Activated T-cell treated with anti-CD3 and anti-CD28 coated beads, Interleukin-2, amount 50 U/mL, for 72 hours (primary cell): ENCODE measurements at places on chromosomes 16 and 17. TPM values are rescaled to one million over a fixed set of nuclear protein-coding genes. Genes with fewer than 3 reads are reported as not detected.

The HSD17B1 gene
- 1.3 TPM for total RNA-seq

GRCh38 chr17:19380481-19381301 lies 2.4 kb downstream of the MAPK7 start:
- H3K27me3 ChIP-seq = no peaks in the 10 kb centered on the region
- no peak overlapping the region for H3K27ac ChIP-seq
- no peaks in the 10 kb centered on the region for H3K36me3 ChIP-seq

GRCh38 chr17:233473-233941 lies 52.1 kb upstream of the DOC2B start:
- H3K4me1 ChIP-seq = no peaks in the 10 kb centered on the region
- H3K4me3 ChIP-seq = no peak overlapping the region
- no peaks in the 10 kb centered on the region for H3K27me3 ChIP-seq
- DNase-seq = no peak

The PPP1R1B gene
- not detected for total RNA-seq

The SLC16A5 gene
- 9.8 TPM for total RNA-seq

The TPSB2 gene
- total RNA-seq = not detected

DNA sequence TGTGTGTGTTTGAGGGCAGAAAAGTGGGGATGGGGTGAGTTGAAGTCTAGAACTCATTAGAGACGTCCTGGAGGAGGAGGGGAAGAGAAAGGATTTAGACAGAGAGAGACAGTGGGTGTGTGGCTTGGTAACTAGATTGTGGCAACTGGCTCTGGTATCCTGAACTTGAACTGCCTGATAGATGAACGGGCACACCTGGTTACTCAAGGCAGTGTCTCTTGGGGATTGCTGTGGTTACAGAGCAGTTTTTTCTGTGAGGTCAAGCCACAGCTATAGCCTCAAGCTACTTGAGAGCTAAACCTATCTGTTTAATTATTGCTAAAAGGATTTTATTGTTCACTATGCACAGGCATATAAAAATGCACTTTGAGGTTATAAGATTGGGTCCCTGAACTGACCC lies 29.8 kb upstream of the MYH2 start:
- H3K4me1 ChIP-seq = no peaks in the 10 kb centered on the region
- H3K27me3 ChIP-seq = peaks cover 14% of the 10 kb centered on the region
- DNase-seq = no peak
- H3K4me3 ChIP-seq = no peak overlapping the region

GRCh38 chr17:76122431-76123190 lies 18.4 kb downstream of the FOXJ1 start:
- no peaks in the 10 kb centered on the region for H3K36me3 ChIP-seq
- peak overlapping the region; percentile 74 for H3K27ac ChIP-seq
- peak overlapping the region; percentile 40 for H3K4me3 ChIP-seq
- DNase-seq = no peak
- peaks cover 48% of the 10 kb centered on the region for H3K4me1 ChIP-seq

DNA sequence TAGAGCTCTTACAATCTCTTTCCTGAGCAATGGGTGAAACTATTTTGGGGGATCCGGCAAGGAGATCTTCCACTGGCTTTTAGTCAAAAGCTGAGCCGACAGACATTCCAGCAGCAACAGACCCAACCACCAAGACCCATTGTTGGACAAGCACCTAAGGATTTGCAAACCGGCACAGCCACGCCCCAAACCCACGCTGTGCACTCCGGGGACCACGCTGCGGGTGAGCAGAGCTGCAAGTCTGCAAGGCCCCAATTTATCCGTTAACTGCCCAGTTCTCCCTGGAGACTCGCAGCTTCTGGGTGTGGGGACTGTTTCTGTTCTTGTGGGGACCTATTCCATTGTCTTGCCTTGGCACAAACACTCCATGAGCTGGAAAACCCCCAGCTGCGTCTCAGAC lies 45.9 kb downstream of the C16orf95 start:
- H3K36me3 ChIP-seq = no peaks in the 10 kb centered on the region
- no peak overlapping the region for H3K27ac ChIP-seq
- no peak overlapping the region for H3K4me3 ChIP-seq
- DNase-seq = no peak
- peaks cover 8% of the 10 kb centered on the region for H3K4me1 ChIP-seq

DNA sequence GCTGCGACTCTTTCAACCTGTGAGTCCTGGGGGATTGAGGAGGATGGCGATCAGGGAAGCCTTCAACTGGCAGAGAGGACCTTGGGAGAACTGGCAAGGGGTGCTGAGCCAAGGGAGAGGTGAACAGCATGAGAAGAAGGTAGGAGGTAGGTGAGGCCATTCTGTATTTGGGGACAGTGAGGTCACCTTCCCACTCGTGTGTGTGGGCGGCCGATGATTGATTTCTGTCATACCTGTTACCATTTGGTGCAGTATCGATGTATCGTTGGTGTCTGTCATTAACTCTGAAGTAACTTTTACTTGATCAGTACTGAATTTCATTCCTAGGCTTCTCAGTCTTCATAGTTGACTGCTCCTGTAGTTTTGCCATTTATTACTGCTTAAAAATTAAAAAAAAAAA lies 3.8 kb downstream of the ARSG start:
- no peaks in the 10 kb centered on the region for H3K27me3 ChIP-seq
- DNase-seq = peak; percentile 70
- peak overlapping the region; percentile 62 for H3K4me3 ChIP-seq
- no peaks in the 10 kb centered on the region for H3K36me3 ChIP-seq
- no peak overlapping the region for H3K27ac ChIP-seq

- no peaks in the 10 kb centered on the region for H3K27me3 ChIP-seq
- H3K4me3 ChIP-seq = peak overlapping the region; percentile 65
- H3K36me3 ChIP-seq = peaks cover 4% of the 10 kb centered on the region
- peaks cover 39% of the 10 kb centered on the region for H3K4me1 ChIP-seq
- H3K27ac ChIP-seq = peak overlapping the region; percentile 17
- DNase-seq = peak; percentile 41
Measured at GRCh38 chr16:11342021-11342855, 3.0 kb upstream of the RMI2 start.

The SNX20 gene
- 45.2 TPM for total RNA-seq

DNA sequence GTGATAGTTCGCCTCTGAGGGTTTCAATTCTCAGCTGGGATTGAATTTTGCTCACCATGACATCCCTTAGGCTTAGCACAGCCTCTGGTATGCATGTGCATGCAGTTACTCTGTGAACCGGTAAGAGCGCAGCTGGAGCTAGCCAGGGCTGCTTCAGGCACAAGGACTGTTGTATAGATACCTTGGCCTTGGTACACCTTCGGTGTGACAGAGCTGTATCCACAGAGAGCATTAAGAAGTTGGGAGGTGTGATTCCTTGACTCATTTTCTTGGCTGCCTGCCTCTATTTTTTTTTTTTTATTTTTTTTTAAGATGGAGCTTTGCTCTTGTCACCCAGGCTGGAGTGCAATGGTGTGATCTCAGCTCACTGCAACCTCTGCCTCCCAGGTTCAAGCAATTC lies 2.2 kb upstream of the NUTF2 start:
- H3K27ac ChIP-seq = peak overlapping the region; percentile 75
- H3K4me1 ChIP-seq = peaks cover 55% of the 10 kb centered on the region
- no peaks in the 10 kb centered on the region for H3K27me3 ChIP-seq
- no peak for DNase-seq
- peaks cover 5% of the 10 kb centered on the region for H3K36me3 ChIP-seq

The SLC16A11 gene
- 2.9 TPM for total RNA-seq

The FXR2 gene
- 53.3 TPM for total RNA-seq

DNA sequence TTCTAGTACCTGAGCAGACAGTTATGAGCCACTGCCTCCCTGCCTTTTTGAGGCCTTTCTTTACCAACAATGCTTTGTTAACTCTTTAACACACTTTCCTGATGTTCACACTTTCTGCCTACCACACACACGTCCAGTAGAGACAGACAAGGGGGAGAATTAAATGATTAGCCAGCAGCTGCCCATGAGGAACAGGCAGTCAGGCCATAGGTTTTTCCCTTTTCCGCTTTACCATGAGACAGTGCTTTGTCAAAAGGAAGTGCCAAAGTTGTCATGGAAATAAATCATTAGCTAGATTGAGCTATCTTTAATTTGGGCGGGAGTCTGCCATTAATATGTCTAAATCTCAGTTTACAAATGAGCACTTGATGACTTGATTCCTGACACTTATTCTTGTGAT lies 102.1 kb downstream of the PITPNC1 start:
- H3K36me3 ChIP-seq = no peaks in the 10 kb centered on the region
- DNase-seq = no peak
- H3K4me3 ChIP-seq = peak overlapping the region; percentile 87
- H3K27ac ChIP-seq = peak overlapping the region; percentile 93
- peaks cover 95% of the 10 kb centered on the region for H3K4me1 ChIP-seq
- H3K27me3 ChIP-seq = no peaks in the 10 kb centered on the region

GRCh38 chr16:57723170-57723569 lies 12.4 kb upstream of the KATNB1 start:
- H3K36me3 ChIP-seq = no peaks in the 10 kb centered on the region
- no peak overlapping the region for H3K4me3 ChIP-seq

DNA sequence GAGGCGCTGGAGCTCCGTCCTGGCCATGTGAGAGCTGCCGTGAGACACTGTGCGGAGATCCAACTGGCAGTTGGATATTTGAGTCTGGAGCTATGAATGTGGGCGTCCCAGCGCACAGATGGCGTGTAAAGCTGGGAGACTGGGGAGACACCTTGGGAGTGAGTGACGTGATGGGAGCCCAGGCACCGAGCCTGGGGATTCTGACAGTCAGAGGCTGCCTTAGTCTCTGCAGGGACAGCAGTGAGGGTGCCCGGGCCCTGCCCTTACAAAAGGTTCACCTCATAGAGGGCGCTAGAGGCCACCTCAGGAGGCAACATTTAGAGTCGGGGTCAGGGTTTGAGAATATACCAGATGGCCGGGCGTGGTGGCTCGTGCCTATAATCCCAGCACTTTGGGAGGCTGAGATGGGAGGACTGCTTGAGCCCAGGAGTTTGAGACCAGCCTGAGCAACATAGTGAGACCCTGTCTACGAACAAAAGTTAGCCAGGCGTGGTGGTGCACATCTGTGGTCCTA lies 194.1 kb upstream of the GSE1 start:
- no peak overlapping the region for H3K27ac ChIP-seq
- H3K27me3 ChIP-seq = no peaks in the 10 kb centered on the region
- H3K36me3 ChIP-seq = peaks cover 2% of the 10 kb centered on the region
- no peak overlapping the region for H3K4me3 ChIP-seq

DNA sequence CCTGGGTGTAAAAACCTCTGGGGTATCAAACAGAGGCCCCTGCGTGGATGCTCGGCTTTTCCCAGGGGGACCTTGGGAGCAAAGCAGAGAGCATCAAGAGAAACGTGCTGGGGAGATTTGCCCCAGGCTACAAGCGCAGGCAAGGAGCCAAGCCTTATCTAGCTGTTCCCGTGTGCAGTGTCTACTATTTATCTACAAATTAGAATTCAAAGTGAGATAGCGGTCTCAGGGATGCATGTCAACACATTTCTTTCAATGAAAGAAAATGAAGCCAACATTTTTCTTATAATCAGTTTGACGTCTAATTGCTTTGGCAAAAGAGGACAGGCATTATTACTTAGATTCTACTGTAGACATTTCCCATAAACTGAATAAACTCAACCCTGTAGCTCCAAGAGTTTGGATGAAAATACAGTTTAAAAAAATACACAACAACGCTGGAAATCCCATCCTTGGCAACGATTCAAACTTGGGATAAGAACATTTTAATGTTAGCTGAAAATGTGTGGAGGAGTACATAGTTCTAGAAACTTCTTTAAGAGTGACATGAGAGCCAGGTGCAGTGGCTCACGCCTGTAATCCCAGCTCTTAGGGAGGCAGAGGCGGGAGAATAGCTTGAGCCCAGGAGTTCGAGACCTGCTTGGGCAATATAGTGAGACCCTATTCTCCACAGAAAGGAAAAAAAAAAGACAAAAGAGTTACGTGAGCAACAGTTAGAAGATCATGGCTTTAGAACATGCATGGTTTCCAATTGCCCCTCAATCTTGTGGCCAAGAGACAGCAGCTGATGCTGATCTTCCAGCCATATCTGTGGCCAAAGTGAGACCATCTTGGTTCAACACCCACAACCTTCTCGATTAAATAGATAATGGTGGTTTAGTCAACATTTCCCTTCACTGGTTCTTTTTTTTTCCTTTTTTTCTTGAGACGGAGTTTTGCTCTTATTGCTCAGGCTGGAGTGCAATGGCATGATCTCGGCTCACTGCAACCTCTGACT lies 7.2 kb downstream of the SPNS3 start:
- H3K4me1 ChIP-seq = peaks cover 8% of the 10 kb centered on the region
- H3K36me3 ChIP-seq = no peaks in the 10 kb centered on the region
- no peak overlapping the region for H3K4me3 ChIP-seq
- H3K27ac ChIP-seq = no peak overlapping the region

The ZFP3 gene
- 3.6 TPM for total RNA-seq

DNA sequence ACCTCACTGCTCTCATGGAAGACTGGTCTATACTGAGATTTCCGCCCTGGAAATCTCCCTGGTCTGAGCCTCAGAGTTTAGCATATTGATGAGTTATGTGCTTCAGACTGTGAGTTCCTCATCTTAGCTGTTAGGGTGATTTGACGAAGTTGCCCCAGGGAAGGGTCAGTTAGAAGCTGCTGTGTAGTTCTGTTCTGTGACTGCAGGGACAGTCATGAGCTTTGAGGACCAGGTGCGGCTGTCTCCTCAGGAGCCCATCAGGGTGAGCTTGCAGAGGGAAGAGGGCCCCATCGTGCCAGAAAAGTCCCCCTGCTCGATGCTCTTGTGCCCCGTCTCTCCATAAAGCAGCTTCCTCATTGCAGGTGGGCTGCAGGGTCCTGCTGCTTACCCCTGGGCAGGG lies 28.3 kb upstream of the IL17C start:
- no peaks in the 10 kb centered on the region for H3K4me1 ChIP-seq
- H3K27ac ChIP-seq = peak overlapping the region; percentile 71
- H3K4me3 ChIP-seq = no peak overlapping the region
- peaks cover 4% of the 10 kb centered on the region for H3K36me3 ChIP-seq
- no peak for DNase-seq
- H3K27me3 ChIP-seq = no peaks in the 10 kb centered on the region

GRCh38 chr17:50511058-50511457 lies 2.8 kb downstream of the MYCBPAP start:
- peak overlapping the region; percentile 50 for H3K4me3 ChIP-seq
- peak; percentile 68 for DNase-seq
- no peaks in the 10 kb centered on the region for H3K36me3 ChIP-seq
- H3K27ac ChIP-seq = peak overlapping the region; percentile 29

GRCh38 chr16:67173808-67174705 lies 3.7 kb downstream of the NOL3 start:
- H3K27me3 ChIP-seq = peaks cover 80% of the 10 kb centered on the region
- peak; percentile 72 for DNase-seq
- no peak overlapping the region for H3K27ac ChIP-seq
- H3K4me1 ChIP-seq = peaks cover 49% of the 10 kb centered on the region

The HOXB2 gene
- total RNA-seq = 18.1 TPM
